Fibroblast of skin of abdomen (primary cell): ENCODE measurements at places on chromosomes 13 and 19.
A peak's percentile ranks its signal among the peaks of the same experiment; 100 is the strongest.

GRCh38 chr13:59477011-59477410, 686.7 kb downstream of the DIAPH3 start:
- no peak for DNase-seq

GRCh38 chr13:89199138-89199537, 1528.0 kb downstream of the SLITRK5 start:
- DNase-seq = no peak

DNA sequence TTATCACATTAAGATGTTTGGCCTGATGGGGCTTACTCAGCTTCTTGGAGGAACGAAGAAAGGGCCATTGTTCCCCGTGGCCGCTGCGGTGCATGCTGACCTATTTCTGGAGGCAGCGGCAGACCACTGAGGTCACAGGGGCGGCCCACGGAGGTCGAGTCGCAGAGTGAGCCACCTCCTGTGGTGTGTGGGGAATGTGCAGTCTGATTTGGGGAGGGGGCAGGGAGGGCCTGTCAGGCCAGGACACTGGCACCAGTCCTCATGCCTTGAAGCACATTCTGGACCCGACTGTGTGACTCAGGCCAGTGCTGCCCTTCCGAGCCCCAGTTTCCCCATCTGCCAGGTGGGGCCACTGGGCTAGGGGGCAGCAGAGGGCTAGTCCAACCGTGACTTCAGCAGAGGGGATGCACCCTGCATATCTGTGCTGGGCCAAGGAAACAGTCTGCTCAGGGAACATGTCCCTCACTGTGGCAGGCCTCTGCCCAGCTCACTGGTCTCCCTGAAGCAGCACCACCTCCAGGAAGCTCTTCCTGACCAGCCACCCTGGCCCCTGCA, 6.3 kb downstream of the SLC7A10 start:
- no peak for DNase-seq

- no peak for DNase-seq
Observed at GRCh38 chr19:1225440-1226226, 12.2 kb downstream of the CBARP start.

- DNase-seq = peak; percentile 45
Observed at GRCh38 chr19:40797963-40798682, 868 bp upstream of the EGLN2 start.

GRCh38 chr13:77026255-77026860, 601 bp downstream of the FBXL3 start:
- peak; percentile 53 for DNase-seq

- no peak for DNase-seq
Observed at GRCh38 chr19:39472746-39473442, 7.7 kb upstream of the TIMM50 start.

DNA sequence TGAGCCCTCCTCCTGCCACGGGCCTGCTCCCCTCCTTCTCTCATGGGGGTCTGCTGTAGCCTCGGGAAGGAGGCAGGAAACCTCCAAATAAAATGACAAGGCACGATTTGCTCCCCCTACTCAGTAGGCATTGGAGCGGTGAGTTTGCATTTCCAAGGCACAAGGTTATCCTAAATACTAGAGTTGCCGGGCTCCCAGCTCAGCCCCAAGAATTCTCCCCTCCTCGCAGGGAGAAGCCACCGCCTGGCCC, 1.5 kb downstream of the CEBPA start:
- no peak for DNase-seq

DNA sequence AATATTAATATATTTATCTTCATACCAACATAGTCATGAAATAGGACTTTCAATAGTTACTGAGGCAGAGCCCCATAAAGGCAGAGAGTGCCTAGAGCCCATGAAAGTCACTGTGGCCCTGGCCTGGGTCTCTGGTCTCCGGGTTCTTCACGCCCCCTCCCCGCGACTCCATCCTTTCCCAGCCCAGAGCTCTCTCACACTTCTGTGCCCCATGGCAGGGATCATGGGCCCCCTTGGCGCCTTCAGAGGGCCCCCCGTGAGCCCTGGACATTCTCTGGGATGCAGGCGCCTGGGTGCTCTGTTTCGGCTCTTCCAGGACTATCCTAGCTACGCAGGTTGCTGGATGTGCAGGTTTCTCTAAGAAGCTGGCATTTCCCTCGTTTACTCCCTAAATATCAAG, 228.4 kb downstream of the TEX29 start:
- no peak for DNase-seq
